ENCODE measurements at places on chromosomes 1 and 21. TPM values are rescaled to one million over a fixed set of nuclear protein-coding genes. Genes with fewer than 3 reads are reported as not detected.

Gene NBPF10
- 1.5 TPM for total RNA-seq

Gene HLX
- not detected for total RNA-seq

Gene LIPI
- total RNA-seq, result not detected

DNA sequence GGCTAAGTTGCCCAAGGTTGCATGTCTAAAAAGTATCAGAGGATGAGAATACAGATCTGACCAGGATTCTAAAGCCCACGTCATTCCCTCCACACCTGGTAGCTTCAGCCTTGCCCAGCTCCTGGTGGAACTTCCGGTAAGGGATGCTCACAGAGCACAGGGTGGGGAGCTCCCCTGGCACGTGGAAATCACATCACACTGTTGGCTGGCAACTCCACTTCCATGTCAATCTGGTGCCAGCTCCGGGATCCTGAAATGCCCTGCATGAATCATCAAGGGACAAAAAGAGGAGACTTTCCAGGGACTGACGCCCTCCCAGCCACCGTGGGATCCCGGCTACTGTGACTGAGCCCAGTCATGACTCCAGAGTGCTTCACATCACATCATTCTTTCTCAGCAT, 12.4 kb upstream of the BCAR3 start:
- no peak for DNase-seq

- DNase-seq, result no peak
Observed at GRCh38 chr1:9600861-9601834, 12.4 kb downstream of the TMEM201 start.

- DNase-seq, result no peak
Observed at GRCh38 chr1:12383786-12384185, 154.0 kb downstream of the VPS13D start.

DNA sequence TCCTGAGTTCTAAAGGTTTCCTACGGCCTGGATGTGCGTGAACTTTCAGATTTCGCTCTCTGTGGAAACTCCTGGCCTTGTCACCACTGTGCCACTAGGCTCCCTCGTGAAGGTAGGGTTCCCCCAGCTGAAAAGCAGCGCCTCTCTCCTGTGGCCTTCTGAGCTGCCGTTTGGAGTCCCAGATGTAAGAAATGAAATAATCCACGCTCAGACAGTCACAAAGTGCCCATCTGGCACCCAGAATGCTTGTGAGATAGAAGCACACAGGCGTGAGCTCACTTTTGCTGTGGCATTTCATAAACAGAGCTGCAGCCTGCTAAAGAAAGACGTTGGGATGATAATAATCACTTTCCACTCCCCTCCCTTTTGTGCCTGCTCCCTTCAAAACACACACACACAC, 65.8 kb downstream of the LMO4 start:
- no peak for DNase-seq

DNA sequence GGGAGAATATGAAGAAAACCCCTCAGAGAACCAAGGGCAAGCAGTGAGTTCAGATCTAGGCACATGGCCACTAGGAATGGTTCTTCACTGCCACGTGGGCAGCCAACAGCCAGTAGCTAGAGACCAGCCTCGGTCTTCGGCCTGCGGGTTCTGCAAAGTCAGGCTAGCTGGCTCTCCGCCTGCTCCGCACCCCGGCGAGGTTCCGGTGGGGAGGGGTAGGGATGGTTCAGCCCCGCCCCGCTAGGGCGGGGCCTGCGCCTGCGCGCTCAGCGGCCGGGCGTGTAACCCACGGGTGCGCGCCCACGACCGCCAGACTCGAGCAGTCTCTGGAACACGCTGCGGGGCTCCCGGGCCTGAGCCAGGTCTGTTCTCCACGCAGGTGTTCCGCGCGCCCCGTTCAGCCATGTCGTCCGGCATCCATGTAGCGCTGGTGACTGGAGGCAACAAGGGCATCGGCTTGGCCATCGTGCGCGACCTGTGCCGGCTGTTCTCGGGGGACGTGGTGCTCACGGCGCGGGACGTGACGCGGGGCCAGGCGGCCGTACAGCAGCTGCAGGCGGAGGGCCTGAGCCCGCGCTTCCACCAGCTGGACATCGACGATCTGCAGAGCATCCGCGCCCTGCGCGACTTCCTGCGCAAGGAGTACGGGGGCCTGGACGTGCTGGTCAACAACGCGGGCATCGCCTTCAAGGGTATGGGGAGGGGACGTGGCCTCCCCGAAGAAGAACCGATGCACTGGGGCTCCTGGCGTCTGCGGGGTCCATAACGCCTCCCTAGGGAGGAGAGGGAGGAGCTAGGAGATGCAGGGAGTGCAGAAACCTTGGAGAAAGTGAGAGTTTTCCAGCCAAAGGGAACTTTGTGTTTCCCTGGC, at the start of gene CBR1:
Gene CBR1 (plus strand): TSS at position 312 of the 871 bp plus-strand sequence. CDS start 92 bp downstream, at position 404.
- peak; percentile 90 for DNase-seq

Measured in activated CD8-positive, alpha-beta T cell treated with anti-CD3 and anti-CD28 coated beads for 36 hours (primary cell).